ENCODE measurements at places on chromosomes 16 and 17.

- no peak for DNase-seq
Observed at GRCh38 chr16:86222547-86222946, 287.8 kb upstream of the FOXF1 start.

DNA sequence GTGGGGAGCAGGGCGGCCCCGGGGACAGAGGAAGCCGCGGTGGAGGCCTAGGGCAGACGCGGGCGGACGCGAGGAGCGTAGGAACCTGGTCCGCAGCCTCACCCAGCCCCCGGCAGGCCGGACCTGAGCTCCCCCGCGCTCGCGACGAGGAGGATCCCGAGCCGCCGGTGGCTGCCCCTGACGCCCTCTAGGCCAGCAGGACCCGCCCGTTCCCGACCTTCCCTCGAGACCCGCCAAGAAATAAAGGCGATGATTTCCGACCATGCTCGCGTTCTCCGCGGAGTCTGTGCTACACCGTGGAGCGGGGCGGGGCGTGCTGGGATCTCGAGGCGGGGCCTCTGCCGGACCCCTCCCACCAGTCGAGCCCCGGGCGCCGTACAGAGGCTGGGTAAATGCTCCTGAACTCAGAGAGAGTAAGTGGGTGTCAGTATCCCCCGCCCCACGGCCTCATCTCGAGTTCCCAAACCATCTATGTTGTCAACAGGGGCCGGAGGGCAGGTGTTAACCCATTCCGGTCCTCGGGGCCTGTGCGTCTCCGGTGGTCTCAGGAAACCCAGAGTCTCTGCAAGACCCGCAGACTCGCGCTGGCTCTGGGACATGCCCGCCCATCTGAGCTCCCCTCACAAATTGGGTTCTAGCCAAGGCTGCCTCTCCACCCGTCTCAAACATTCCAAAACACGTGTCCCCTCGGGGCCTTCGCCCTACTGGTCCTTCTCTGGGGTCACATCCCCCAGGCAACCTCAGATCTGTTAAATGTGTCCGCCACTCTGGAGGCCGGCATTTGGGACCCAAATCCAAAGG, 13.7 kb downstream of the SYCE1L start:
- peak; percentile 73 for DNase-seq

GRCh38 chr17:68378268-68379176, 78.8 kb downstream of the WIPI1 start:
- DNase-seq: no peak

DNA sequence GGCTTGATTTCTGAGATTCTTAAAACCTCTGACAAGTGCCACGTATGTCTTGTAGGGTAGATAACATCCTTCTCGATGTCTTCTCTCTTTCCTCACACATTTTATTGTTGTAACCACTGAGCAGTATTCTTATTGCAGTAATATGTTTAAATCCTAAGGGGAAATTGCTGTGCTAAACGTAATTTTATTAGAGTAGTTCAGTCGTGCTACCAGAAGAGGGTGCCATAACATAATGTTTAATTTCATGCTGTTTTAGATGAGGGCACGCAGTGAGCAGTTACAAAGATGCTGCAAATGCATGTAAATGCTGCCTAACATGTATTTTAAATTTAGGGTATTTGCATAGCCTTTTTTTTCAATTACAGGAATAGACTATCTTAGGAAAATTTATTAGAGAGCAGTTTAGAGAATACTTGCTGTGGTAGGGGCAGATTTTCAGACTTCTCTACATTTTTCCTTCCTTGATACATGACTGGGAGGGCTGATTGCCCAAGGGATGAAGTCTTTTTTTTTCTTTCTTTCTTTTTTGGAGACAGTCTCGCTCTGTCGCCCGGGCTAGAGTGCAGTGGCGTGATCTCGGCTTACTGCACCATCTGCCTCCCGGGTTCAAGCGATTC, 51.7 kb downstream of the GAN start:
- DNase-seq: no peak

GRCh38 chr17:7889166-7889955, 772 bp downstream of the CHD3 start:
- no peak for DNase-seq

DNA sequence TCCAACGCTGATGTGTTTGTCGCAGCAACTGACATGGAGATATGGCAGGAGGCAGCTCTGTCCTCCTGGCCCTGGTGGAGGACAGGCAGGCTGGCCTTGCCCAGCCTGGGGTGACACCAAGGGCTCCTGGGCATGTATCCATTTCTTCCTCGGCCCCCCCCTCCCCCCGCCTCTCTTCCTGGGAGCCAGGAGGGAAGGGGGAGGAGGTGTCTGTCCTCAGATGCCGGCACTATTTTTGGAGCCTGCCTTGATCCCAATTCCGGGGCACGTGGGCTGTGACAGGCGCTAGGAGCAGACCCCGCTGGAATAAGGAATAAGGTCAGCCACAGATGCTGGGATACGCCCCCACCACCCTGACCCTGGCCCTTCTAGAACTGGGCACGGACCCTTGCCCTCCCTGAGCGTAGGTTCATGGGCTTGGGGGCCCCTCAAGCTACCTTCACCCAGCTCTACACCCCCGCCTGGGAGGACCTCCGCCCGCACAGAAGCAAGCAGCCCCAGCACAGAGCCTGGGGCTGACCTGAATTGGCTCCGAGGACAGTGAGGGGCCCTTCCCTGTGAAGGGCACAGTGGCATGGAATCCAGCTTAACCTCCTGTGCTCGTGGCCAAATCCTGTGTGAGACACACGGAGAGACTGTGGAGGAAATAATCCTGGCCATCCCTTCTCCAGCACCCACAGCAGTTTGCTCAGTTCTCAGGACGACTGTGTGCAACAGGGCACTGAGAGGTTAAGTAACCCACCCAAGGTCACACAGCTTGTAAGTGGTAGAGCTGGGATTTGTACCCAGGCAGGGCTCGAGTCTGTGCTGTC, 24.1 kb downstream of the SEC14L5 start:
- no peak for DNase-seq

GRCh38 chr17:77535892-77536291, 395.1 kb downstream of the SEC14L1 start:
- DNase-seq: no peak

GRCh38 chr16:67082100-67082499, 27.6 kb upstream of the PHAF1 start:
- no peak for DNase-seq

DNA sequence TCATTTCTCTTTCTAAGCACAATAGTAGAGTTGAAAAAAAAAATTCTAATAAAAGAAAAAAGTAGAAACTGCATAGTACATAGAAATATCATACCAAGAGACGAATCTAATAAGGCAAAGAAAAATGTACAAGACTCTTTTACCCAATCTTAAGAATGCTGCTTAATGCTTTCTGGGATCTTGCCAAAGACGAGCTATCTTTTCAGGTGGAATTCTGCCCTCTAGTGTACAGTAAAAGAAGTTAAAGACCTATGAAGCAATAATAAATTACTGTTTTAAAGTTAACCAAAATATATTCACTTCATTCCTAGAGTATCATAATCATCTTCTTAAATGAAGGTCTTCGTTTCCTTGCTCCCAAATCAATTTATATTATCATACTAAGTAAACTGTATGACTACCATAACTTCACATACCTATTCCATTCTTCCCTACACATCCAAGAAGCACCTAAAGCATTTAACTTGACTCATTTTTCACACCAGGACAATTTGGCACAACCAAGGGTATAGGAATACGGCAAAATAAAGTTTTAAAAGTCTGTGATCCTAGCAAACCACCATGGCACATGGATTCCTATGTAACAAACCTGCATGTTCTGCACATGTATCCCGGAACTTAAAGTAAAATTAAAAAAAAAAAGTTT, 47.7 kb downstream of the CFDP1 start:
- no peak for DNase-seq

DNA sequence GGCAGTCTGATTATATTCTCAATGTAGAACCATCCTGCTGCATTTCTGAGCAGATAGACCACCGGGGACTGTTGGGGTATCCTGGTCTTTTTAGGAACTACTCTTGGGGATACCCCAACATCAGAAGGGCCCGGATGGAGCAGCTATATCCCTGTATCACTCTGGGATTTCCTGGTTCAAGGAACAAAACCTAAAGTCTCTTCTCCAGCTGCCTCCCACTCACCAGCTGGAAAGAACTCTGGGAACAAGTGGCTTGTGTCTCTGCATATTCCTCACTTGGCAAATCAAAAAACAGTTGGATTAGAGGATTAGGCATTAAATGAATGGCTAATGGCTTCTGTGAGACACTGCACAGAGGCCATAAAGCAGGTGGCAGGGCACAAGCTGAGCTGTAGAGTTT, 62.3 kb upstream of the HS3ST2 start:
- DNase-seq: no peak

DNA sequence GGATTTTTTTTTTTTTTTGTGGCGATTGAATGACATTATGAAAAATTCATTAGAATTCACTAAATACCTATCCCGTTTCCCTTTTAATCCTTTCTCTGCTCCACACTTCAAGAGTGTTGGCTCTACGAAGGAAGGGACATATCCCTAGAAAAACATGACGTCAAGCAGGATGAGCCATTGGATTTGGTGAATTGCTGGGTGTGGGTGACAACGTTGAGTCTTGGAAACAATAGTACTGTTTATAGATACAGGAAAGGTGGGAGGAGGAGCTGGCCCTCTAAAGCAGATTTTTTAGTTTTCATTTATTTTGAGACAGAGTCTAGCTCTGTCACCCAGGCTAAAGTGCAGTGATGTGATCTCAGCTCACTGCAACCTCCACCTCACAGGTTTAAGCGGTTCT, 167.6 kb upstream of the FAM20A start:
- no peak for DNase-seq

DNA sequence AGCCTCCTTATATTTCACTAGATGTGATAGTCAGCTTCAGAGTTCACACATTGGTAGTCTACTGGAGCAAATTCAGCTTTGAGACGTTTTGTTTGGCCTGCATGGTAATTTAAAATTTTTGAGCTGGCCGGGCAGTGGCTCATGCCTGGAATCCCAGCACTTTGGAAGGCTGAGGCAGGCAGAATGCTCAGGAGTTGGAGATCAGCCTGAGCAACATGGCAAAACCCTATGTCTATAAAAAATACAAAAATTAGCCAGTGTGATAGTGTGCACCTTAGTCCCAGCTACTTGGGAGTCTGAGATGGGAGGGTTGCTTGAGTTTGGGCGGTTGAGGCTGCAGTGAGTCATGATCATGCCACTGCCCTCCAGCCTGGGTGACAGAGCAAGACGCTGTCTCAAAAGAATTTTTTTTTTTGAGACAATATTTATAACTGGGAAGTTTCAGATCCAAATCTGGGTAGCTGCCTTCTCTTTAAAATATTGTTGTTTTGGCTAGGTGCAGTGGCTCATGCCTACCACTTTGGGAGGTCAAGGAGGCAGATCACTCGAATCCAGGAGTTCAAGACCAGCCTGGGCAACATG, 4.8 kb upstream of the BLMH start:
- no peak for DNase-seq

GRCh38 chr16:89122322-89122851, 28.7 kb downstream of the ACSF3 start:
- DNase-seq: peak; percentile 76

- no peak for DNase-seq
Observed at GRCh38 chr17:78266231-78266631, 34.8 kb downstream of the TMEM235 start.

DNA sequence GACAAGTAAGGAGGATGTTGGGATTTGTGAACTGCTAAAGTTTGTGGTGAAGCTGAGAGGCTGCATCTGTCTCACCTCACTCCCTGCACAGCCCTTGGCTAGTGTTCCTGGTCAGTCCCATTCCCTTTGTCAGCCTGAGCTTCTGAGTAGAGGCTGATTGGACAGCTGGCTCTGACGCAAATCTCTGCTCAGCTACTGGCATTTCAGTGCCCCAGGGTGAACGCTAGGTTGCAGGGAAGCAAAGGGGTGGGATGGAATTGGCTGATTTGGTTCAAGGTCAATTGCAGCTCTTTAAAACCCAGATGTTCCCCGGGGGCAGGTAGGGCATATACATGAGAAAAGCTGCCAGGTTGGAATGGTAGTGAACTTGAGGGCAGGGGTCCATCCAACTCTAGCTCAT, 23.1 kb upstream of the CNOT1 start:
- no peak for DNase-seq

DNA sequence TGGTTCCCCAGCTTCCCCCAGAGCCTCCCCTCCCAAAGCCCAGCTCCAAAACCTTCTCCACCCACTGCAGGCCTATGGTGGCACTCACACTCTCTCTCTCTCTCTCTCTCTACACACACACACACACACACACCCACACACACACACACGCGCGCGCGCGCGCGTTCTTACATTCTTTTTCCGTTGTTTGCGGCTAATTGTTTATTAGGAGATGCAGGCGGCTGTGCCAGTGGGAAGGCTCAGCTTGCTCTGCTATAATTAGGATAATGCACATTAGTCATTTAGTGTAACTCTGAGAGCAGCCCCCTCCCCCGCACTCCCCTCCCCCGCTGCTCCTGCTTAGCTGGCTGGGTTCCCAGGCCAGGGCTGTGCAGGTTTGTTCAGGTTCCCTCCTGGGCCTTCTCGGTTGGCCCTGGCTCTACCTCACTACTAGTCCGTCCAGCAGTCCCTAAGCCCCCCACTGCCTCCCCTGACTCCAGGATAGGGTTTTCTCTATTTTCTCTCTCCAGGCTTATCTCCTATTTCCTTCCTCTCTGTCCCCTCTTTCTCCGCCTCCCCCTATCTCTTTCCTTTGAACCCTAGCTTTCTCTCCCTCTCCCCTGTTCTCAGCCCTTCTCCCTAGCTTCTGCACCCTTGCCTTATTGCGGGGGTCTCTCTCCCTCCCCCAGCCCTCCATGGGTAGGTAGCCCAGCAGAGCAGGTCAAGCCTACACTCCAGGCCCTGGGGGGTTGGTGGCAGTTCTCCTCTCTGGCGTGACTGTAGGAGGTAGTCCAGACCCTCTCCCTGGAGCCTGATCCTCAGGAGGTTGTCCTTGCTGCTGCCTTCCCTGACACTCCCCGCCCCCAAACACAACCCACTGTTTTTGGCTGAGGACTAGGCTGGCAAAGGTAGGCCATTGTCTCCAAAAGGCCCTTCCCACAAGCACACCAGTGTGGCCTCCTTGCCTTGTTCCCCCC, 34.0 kb downstream of the TMEM132E start:
- DNase-seq: no peak

DNA sequence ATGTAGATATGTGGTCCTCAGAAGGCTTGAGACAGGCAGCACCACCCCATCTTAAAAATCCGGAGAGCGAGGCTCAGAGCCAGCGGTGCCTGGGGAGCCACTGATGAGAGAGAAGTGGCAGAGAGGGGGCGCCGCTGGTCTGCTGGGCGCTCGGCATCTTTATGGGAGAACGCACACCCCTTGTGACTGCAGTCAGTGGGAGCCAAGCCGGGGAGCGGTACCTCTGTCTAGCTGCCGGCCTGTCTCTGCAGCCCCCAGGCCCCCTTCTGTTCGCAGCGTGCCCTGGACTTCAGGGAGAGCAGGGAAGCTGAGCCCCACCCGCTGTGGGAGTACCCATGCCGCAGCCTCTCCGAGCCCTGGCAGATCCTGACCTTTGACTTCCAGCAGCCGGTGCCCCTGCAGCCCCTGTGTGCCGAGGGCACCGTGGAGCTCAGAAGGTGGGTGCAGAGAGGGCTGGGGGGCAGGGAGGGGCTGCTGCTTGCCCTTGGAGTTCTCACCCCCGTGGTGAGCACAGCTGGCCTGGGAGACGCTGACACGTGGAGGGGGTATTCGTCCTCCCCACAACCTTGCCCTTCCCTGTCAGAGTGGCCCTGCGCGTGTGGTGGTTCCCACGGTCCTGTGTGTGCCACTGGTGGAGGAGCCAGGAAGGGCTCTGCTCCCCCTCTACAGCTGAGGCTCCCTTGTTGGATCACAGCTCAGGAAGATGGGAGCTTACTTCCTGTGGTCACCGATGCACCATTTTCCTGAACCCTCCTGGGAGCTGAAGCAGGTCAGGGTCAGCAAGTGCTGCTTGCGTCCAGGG, 44.8 kb downstream of the PRMT7 start:
- DNase-seq: no peak

GRCh38 chr16:50235581-50235980, 30.8 kb upstream of the ADCY7 start:
- DNase-seq: no peak

All from stimulated activated CD4-positive, alpha-beta T cell treated with anti-CD3 and anti-CD28 coated beads, Interleukin-4, amount 100 ng/mL, for 4 hours (primary cell).